NCI-H1930 (cell line): ENCODE measurements at places on chromosomes 2 and 18.

DNA sequence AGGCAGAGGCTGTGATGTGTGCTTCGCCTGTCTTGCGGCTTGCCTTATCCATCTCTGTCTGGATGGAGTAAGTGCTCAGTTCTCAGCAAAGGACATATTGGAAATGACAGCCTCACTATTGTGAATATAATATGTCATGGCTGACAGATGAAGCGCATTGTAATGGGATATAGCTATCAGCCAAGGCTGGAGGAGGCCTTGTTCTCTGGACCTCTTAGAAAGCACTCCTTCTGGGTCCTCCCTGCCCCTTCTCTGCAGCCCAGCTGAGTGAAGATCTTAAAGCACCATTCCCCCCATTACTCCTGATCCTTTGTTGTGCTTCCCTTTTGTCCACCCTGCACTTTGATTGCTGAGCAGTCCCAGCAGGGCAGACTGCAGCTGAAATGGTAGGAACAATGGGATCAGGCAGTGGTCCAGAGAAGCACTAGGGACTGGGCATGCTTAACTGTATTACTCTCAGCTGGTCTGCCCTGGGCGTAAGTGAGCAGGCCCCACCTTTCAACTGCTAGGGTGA lies 265.3 kb downstream of the SETBP1 start:
- no peak for DNase-seq

DNA sequence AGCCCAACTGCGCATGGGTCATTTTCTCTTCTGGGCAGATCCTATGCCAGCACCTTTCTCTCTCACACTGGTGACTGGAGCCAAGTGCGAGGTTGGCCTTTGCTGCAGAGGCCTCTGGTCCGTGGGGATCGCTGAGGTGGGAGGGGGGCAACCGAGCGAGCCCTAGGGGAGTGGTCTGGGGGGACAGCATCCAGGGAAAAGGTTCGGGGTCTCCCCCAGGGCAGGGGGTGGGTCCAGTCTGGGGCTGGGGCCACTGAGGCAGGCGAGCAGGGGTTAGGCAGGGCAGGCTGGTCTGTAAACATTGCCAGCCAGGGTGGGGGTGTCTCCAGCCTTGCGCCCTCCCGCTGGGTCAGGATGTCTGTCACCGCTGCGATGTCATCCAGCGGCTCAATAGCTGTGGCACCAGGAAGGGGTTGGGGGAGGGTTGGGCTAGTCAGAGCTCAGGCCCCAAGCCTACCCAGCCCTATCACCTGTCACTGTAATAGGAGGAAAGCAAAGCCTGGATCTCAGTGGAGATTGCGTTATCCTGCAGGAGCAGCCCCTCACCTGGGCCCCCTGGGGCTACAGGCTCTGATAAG lies 4.7 kb downstream of the WDR54 start:
- DNase-seq = no peak

DNA sequence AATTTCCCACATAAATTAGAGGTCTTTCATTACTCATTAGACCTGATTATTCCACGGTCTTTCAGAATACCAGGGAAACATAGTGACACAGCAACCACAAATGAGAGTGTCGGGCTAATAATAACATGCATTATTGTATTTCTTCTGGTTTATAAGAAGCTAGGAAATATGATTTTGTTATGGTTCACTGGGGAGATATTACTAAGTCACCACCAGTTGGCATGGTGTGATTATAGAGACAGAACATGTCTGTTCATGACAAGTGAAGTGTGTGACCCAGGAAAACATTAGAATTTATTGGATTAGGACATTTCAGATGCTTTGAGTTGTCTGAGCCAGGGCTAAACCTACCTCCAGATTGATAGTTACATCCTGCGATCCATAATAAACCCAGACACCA lies 494.4 kb downstream of the FBXO15 start:
- no peak for DNase-seq

GRCh38 chr2:132038179-132038882 lies 123.4 kb downstream of the ANKRD30BL start:
- no peak for DNase-seq

- no peak for DNase-seq
These were observed 13.7 kb downstream of the SESTD1 start for GRCh38 chr2:179250848-179251504.

GRCh38 chr2:5914811-5915611 lies 222.8 kb downstream of the SOX11 start:
- DNase-seq = no peak

GRCh38 chr2:11582862-11583752 lies 49.3 kb downstream of the GREB1 start:
- no peak for DNase-seq

- no peak for DNase-seq
These were observed 95.9 kb downstream of the AOX1 start for GRCh38 chr2:200681697-200682096.

DNA sequence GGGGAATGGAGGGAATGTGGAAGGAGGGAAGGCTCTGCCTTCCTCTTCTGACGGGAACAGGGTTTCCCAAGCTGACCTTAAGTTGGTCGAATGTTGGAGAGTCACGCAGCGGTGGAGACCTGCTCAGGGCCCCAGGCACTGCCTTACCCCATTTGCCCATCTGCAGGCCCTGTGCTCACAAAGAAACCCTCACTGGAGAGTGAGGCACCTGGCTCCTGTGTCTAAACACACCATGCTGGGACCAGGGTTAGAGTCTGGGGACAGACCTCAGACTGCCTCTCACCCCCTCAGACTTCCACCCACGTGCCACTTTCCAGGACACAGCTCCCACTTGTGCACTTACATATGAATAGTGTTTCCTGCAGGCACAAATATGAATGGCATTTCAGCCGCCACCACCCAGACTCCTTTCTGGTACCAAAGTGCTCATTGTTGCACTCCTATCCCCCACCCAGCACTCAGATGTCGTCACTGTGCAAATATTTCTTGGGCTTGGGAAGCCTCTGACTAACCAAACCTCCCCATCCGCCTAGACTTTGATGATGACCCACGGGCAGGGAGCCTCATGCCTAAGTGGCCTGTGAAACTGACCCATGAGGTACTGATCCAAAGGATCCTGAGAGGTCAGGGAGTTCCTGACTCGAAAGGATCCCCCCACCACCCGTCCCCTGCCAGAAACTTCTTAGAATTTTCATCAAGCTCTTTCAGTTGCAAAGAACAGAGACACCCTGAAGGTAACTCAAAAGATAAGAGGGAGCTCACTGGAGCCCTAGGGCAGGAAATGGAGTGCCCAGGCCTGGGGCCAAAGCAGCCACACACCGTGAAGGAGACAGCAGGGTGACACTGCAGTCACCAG lies 78.3 kb downstream of the STPG4 start:
- DNase-seq = no peak

DNA sequence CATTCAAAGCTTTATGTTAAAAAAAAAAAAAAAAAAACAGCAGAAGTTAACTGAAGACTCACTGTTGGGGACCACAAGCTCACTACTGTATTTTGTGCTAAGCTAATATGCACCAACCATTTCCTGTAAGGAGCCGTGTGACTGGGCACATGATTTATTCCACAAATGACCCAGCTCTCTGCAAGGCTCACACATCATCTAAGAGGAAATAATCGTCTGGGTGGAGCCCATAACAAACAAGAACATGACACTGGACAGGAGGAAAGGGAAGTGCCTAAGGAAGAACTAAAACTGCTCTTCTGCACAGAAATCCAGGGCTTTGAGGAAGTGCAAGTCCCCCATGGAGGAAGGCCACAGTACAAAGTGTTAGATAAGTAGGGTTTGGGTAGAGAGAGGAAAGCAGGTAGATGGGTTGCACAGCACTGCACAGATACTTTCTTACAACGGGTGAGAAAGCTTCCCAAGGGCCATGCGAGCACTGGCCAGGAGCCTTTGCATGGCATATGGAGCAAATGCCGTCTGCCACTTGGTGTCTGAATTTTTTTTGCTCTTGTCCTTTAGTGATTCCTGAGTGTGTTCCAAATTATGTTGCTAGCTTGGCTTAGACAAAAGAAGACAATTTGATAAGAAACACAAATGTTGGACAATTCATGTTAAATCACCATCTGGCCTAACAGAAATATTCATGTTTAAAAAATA lies 24.4 kb downstream of the NFE2L2 start:
- no peak for DNase-seq

GRCh38 chr2:96146153-96146880 lies 1.1 kb upstream of the DUSP2 start:
- no peak for DNase-seq

- no peak for DNase-seq
These were observed 14.0 kb downstream of the MBD2 start for GRCh38 chr18:54210463-54210862.

DNA sequence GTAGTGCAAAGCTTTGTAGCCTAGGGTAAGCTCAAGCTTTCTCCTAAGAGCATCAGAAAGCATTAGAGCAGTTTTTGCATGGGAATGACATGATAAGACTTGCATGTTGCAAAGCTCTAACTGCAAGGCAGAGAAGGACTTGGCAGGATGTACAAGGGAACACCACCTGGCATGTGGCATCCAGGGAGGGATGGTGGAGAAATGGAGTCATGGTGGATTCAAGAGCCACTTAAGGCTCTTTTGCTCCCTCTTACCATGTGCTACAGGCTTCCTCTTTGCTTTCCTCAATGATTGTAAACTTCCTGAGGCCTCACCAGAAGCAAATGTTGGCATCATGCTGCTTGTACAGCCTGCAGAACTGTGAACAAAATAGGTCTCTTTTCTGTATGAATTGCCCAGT lies 266.0 kb downstream of the GLI2 start:
- DNase-seq = no peak
